ENCODE measurements at places on chromosomes 11 and 22.

DNA sequence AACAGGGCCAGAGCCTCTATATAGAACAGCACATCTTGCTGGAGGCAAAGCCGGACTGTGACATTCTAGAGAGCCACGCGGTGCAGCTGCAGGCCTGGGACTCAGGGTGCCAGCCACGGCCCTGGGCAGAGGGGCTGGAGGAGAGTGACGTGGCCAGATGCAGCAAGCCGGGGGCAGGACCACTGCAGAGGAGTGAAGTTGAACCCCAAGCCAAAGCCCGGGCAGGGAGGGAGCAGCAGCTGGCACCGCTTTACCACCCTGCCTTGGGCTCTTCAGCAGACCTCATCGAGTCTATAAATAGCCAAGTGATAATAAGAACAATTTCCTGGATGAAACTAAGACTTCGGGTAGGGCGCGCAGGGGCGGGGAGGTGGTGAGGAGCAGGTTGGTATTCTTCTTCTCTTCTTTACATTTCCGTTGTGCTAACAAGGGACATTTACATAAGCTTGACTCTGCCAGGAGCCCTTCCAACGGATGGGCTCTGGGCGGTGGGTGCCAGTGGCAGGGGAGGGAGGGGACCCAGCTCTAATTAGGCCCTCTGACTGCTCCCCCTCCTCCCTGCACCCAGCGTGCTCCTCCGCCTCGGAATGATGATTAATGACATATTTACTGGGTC lies 110.2 kb downstream of the ST3GAL4 start:
- DNase-seq = no peak

DNA sequence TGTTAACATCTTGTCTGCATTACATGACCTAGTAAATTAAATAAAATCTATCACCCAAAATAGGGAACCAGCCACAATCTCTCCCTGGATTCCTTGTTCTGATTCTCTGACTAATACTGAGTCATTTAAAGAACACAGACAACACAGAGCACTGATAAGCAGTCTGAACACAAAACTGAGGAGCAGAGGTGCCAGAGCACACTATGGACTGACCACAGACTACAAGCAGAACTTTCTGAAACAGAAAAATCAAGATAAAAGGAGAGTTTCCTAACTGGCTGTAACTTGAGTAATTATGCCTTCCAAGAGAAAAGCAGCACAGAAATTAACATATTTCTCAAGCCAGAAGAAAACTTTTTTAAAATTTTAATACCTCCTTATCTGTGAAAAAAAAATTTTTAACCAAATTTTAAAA lies 128.8 kb downstream of the SGSM3 start:
- DNase-seq = no peak

DNA sequence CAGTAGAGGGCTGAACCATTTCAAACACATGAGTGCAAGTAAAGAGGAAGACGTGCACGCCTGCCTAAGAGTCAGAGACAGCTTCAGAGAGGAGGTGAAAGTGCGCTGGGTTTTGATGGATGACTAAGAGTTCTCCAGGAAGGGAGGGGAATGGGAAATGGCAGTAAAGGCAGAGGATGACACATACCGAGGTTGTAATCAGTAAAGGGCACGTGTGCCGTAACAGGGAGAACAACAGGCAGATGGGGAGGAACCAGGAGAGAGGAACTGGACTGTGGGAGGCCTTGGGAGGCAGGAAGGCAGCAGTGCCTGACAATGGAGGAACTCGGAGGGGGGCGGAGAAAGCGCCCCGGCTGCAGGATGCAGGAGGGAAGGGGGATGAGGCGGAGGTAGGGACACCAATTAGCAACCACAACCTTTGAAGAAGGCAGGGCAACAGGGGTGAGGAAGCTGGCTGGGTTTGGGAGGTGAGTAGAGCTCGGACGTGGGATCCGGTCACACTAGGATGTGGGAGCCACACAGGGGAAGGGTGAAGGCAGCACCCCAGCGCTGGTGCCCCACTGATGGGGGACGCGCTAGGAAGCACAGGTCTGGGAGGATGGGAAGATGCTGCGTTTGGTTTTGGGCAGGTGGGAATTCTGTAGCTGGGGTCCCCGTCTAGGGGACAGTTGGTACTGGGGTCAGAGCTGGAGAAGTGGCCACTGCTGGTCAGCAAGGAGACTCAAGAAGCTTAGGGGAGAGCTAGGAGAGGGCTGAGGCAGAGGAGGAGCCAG lies 67.4 kb downstream of the SCUBE1 start:
- DNase-seq = no peak

DNA sequence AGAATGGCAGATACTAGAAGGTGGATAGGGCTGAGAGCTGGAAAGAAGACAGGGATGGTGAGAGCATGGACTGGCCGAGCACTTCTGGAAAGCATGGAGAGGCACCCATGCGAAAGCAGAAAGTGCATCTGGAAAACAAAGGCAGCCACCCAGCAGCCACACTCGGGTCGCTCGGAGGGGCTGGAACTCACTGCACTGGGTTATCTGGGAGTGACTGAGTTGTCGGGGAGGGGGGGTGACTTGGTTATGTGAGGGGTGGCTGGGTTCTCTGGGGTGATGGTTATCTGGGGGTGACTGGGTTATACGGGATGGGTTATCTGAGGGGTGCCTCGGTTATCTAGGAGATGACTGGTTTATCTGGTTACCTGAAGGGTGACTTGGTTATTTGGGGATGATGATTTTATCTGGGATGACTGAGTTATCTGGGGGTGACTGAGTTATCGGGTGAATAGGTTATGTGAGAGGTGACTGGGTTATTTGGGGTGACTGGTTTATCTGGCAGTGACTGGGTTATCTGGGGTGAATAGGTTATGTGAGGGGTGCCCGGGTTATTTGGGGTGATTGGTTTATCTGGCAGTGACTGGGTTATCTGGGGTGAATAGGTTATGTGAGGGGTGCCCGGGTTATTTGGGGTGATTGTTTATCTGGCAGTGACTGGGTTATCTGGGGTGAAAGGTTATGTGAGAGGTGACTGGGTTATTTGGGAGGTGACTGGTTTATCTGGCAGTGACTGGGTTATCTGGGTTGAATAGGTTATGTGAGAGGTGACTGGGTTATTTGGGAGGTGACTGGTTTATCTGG lies 2.6 kb upstream of the PANX2 start:
- no peak for DNase-seq

GRCh38 chr11:88404932-88405710 lies 67.6 kb upstream of the CTSC start:
- no peak for DNase-seq

DNA sequence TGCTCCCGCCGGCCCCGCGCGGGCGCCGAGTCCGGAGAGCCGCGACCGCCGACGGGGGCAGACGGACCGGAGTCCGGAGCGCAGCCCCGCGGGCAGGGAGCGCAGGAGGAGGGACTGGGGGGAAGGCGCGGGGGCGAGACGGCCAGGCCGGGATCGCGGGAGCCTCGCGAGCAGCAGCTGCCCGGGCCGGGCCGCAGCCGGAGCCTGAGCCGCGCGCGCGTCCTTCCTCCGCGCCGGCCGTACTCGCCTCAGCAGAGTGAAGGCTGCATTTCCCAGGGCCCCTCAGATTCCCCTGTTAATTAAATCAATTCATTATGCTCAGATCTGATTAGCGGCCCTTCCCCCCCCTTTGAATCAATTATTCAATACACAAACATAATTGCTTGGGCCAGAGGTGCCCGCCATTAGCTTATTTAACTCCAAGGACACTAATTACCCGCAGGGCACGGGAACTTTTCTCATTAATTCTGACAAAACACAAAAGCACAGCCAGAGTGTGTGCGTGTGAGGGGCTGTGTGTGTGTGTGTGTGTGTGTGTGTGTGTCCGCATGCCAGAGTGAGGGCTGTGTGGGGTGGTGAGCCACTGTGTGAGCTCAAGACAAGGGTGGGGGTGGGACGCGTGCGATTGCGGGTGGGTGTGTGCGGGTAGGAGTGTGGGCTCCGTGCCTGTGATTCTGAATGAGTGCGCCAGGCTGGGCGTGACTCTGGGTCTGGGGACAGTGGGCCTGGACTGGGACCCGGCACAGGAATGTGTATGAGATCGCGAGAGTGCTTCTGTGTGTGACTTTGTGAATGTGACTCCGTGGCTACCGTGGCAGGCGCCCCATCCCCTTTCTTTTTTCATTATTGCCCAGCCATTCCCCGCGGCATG lies 5.1 kb upstream of the LMO1 start:
- DNase-seq = peak; percentile 53

- no peak for DNase-seq
Measured at GRCh38 chr11:117220568-117220967, 11.3 kb downstream of the PCSK7 start.

DNA sequence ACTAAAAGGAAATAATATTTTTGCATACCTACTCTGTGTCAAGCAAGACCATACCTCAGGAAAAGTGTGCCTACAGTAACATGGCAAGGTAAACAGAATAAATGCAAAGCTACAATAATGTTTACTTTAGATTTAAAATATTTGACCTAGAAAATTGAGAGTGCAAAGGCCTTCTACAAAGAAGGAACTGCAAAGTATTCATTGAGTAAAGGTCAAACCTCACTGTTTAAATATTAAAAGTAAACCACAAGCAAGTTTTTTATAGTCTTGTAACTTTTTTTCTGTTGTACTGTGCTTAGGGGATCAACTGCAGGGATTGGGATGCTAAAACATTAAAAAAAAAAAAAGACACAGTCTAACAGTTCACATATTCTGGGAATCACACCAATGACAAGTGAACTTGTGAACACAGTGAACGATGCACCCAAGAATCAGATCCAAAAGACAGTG lies 48.8 kb downstream of the CWF19L2 start:
- DNase-seq = no peak

GRCh38 chr11:36744375-36745168 lies 146.5 kb upstream of the RAG2 start:
- peak; percentile 68 for DNase-seq

DNA sequence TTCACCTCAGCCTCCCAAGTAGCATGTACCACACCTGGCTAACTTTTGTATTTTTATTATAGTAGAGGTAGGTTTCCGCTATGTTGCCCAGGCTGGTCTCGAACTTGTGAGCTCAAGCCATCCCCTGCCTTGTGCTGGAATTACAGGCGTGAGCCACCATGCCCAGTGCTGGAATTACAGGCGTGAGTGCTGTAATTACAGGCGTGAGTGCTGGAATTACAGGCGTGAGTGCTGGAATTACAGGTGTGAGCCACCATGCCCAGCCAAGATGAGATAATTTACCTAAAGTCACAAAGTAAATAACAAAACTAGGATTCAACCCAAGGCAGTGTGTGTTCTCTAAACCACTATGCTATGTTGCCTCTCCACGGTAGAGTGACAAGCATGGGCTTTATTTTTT lies 3.6 kb upstream of the UBXN1 start:
- DNase-seq = no peak

DNA sequence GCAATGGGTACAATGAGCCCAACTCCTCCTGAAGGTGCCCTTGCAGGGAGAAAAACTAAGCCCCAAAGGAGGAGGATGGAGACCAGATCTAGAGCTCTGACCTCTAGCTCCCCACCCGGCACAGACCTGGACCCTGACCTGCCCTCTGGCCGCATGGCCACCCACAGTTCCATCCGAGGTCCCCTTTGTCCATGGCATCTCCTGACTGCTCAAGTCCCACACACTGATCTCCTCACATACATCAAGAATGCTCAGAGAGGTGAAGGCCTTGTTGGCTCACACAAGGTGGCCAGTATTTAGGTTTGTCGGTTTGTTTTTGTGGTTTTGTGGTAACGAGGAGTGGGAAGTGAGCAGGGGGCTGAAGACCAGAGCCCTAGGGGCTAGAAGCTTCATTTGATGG lies 423.5 kb upstream of the B3GAT1 start:
- no peak for DNase-seq

GRCh38 chr11:121318848-121319834 lies 26.6 kb downstream of the SC5D start:
- no peak for DNase-seq

- DNase-seq = no peak
Measured at GRCh38 chr11:104876861-104877431, 21.3 kb downstream of the CASP12 start.

DNA sequence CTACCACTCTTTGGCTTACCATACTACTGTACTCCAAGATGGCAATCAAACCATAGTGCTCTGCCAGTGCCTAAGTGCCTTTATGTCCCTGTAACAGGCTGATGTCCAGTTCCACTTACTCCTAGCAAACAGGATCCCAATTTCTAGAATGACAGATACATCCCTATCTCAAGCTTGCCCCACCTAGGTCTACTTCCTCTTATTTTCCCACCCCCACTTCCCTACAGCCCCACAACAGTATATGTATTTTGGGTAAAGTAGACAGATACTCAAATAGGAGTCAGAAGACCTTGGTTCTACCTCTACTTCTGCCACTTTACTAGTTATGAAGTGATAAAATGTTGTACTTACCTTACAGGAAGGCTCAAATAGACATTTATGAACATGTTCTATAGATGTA lies 24.1 kb downstream of the SIK3 start:
- no peak for DNase-seq

DNA sequence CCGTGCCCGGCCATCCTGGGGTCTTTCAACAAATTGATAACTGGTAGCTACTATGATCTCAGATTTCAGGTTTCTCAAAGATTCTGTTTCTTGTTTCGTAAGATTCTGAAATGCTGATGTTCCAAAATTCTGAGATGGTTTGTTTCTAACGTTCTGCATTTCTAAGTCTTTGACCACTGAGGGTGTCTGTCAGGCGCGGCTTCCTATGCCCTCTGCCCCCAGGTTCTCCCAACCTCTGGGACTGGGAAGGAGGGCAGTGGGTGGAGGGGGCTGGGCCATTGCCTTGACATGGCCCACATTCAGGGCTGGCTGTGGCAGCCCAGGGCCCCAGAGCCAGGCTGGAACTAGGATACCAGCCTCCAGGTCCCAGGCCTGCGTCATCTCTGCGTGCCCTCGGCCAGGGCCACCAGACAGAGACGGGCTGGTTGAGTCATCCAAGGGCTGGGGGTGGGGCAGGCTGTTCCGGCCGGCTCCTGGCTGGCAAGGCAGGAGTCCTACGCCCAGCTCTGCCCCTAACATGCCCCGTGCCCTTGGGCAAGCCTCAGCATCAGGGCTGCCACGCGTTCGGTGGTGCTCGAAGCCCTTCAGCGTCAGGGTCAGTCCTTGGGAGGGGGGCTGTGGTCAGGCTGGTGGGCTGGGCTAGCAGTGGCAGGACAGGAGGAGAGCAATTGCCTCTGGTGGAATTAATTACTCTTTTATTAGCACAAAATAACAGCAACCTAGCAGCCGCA lies 5.2 kb downstream of the TMEM134 start:
- no peak for DNase-seq

DNA sequence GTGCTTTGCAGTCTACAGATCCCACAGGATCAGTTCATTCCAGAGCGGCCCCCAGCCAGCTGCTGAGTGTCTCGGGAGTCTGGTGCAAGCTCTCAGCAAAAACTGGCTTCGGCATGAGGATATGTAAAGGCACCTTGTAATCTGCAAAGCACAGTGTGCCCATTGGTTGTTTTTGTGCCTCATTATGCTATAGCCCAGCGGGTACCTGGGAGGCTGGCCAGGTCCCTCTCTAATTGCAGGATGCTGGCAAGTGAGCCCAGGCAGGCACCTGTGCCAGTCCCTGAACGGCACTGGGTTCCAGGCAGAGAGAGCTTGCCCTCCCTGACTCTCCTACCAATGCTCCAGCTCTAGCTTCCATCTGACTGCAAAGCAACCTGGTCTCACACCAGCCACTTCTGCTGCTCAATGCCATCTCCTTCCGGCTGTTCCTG lies 128.7 kb downstream of the DSCAML1 start:
- DNase-seq = no peak

Measured in left forelimb (tissue), 1 donor.